OCI-LY7 (cell line): ENCODE measurements at places on chromosomes 5 and 9.

DNA sequence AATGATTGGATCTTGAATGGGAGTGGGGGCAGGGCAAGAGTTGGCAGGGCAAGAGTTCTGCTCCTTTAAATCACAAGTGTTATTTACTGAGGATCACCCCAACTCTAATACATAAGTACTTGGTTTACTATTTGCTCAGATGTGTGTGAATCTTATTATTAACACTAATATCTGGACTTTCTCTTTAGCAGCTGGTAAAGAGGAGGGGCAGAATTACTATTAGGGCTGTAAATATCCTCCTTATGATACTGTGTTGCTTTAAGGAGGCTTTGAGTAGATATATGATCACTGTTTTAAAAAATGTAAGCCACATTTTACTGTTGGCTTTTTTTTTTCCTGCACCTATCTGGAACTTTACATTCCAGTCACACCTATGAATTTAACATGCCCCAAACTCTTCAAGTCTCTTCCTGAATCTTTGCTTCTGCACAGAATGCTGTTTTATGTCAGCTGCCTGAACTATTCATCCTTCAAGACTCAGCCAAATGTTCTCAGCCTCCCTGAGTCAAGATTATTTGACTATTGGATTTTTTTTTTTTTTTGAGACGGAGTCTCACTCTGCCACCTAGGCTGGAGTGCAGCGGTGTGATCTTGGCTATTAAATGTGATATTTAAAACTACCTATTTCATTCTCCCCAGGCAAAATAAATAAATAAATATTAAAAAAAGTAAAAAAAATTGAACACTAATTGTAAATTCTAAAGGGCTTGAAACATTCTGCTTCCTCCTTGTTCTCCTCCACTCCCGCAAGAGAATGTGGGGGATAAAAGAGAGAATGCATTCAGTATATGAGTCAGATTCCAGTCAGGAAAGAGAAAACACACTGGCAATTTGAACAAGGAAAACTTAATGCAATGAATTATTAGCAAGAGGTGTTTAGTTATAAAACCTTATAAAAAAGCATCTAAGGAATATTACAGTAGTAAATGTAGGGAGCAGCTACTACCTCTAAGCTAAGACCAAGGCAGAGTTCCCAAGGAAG is 99.3 kb downstream of the FOCAD start:
- DNase-seq, result no peak

- peak; percentile 62 for DNase-seq
Observed at GRCh38 chr5:72268753-72269410, 51.2 kb downstream of the MRPS27 start.

DNA sequence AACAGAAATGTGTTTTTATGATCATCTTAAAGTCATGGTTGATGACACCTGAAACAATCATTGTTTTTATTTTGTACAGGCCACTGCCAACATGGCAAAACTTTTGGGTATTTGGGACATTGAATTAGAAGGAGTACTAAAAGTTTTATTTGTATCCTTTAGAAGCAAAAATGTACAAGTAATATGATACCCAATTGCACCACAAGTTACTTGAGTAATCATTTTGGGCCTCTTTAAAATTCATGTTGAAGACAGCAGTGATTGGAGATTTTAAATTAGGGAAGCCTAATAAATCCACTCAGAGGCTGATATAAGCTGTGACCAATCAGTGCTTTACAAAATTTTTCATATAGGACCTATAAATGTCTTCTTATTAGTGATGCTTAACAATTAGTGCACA is 212.9 kb downstream of the MARCHF11 start:
- no peak for DNase-seq

- no peak for DNase-seq
Observed at GRCh38 chr5:128020012-128020411, 63.6 kb upstream of the SLC12A2 start.

DNA sequence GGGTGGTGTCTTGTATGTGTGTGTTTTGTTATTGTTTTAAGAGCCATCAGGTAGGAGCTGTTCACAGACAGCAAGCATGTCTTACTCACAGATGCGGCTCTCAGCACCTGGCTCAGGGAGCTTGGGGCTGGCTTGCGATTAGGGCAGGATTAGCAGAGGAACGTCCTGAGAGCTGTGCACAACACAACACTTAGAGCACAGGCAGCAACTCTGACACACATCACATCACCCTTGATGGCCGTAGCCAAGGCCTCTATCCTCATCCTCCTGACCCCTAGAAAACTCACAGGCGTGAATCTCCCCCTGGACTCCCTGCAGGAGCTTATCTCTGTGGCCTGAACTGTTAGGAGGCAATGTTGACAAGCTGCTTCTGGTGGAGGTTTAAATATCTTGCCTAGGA is 7.1 kb upstream of the IL17B start:
- DNase-seq, result no peak

DNA sequence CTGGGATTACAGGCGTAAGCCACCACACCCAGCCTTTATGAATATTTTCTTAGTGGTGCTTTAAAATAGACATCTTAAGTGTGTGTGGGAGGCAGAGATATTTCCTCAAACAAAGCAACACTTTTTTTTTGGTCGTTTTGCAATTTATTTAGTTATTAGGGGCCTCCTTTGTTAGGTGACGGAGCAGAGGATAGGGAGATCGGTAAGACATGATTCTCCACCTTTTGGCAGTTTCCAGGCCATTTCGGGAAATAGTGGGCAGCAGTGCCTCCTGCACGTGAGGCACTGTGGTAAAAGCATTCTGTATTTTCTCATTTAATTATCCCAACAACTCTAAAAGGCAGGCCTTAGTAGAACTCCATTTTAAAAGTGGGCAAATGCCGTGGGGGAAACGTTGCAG is 1.9 kb downstream of the OCLN start:
- no peak for DNase-seq

- DNase-seq, result no peak
Observed at GRCh38 chr5:154728939-154729588, 26.1 kb upstream of the LARP1 start.
